ENCODE measurements at places on chromosomes 12 and 14. TPM values are rescaled to one million over a fixed set of nuclear protein-coding genes. Genes with fewer than 3 reads are reported as not detected.

The SLC10A1 gene
- total RNA-seq, result not detected

The STYK1 gene
- 15.2 TPM for total RNA-seq

The TMEM179 gene
- total RNA-seq, result not detected

The DTX1 gene
- total RNA-seq, result 0.14 TPM

The APOLD1 gene
- 6.0 TPM for total RNA-seq

The KLHL33 gene
- not detected for total RNA-seq

The KLHDC1 gene
- 1.6 TPM for total RNA-seq

The MAP3K9 gene
- total RNA-seq, result 0.11 TPM

The TESPA1 gene
- not detected for total RNA-seq

The ADGRD1 gene
- not detected for total RNA-seq

The PPP1R13B gene
- total RNA-seq, result 30.0 TPM

The ZFHX2 gene
- total RNA-seq, result 2.0 TPM

The GPR135 gene
- 3.7 TPM for total RNA-seq

The LGR5 gene
- total RNA-seq, result not detected

The CFAP54 gene
- 21.5 TPM for total RNA-seq

The CLEC7A gene
- total RNA-seq, result not detected

The ATF1 gene
- total RNA-seq, result 26.9 TPM

The LRRK2 gene
- 1.3 TPM for total RNA-seq

The KRT7 gene
- total RNA-seq, result 420 TPM

The PPP1R36 gene
- 0.51 TPM for total RNA-seq

The PTPN6 gene
- 1.8 TPM for total RNA-seq

The SMCO2 gene
- 1.2 TPM for total RNA-seq

The RD3L gene
- total RNA-seq, result not detected

The CD163 gene
- not detected for total RNA-seq

The SELPLG gene
- 0.62 TPM for total RNA-seq

The CIDEB gene
- total RNA-seq, result 5.2 TPM

The TAS2R42 gene
- not detected for total RNA-seq

The MMP17 gene
- 10.8 TPM for total RNA-seq

The FZD10 gene
- not detected for total RNA-seq

The SLCO1B1 gene
- total RNA-seq, result not detected

The CLEC9A gene
- total RNA-seq, result not detected

The DPY19L2 gene
- 2.3 TPM for total RNA-seq

The NPAS3 gene
- total RNA-seq, result 0.13 TPM

The PTPRO gene
- not detected for total RNA-seq

The GUCY2C gene
- not detected for total RNA-seq

The RHEBL1 gene
- 2.6 TPM for total RNA-seq

The ADCY4 gene
- 87.0 TPM for total RNA-seq

The AKAP5 gene
- total RNA-seq, result 0.75 TPM

The KRT6C gene
- total RNA-seq, result not detected

The GZMB gene
- not detected for total RNA-seq

The SLC7A7 gene
- 22.5 TPM for total RNA-seq

The DAO gene
- not detected for total RNA-seq
